Astrocyte of the spinal cord (primary cell): ENCODE measurements at places on chromosomes 3 and 15.
A peak's percentile ranks its signal among the peaks of the same experiment; 100 is the strongest.

DNA sequence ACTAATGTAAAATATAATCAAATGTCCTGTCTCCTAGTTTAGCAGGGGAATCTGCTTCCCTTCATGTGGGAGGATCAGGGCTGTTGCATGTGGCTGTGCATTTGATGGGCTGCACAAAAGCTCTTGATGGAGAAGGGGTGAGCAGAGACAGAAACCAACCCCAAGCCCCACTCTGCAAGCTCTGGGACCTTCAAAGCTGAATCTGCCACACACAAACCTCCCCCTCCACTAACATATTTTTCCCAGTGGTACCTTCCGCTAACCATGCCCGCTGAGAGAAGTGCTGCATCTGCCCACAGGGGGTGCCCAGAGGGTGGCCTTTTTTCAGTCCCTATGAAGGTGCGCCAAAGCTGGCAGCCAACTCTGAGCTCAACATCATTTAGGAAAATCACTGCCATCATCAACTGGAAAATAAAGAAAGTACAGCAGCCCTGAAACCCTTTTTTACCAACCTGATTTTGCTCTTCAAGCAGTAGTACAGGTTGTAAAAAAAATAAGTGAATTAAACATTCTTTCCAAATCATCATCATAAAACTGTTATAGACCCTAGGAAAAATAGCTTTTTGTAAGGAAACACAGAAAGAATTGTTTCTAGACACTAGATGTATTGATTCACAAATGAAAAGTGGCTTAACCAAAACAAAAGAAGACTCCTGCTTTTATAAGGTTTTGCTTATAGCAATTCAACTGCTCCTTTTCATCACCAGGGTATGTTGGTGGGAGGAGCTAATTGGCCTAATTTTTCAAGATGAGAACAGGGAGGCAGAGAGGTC is 97.0 kb downstream of the HHLA2 start:
- DNase-seq: no peak

GRCh38 chr3:191269289-191270085 is 59.7 kb upstream of the CCDC50 start:
- DNase-seq: peak; percentile 38

GRCh38 chr3:29854821-29855220 is 574.0 kb downstream of the RBMS3 start:
- DNase-seq: no peak

DNA sequence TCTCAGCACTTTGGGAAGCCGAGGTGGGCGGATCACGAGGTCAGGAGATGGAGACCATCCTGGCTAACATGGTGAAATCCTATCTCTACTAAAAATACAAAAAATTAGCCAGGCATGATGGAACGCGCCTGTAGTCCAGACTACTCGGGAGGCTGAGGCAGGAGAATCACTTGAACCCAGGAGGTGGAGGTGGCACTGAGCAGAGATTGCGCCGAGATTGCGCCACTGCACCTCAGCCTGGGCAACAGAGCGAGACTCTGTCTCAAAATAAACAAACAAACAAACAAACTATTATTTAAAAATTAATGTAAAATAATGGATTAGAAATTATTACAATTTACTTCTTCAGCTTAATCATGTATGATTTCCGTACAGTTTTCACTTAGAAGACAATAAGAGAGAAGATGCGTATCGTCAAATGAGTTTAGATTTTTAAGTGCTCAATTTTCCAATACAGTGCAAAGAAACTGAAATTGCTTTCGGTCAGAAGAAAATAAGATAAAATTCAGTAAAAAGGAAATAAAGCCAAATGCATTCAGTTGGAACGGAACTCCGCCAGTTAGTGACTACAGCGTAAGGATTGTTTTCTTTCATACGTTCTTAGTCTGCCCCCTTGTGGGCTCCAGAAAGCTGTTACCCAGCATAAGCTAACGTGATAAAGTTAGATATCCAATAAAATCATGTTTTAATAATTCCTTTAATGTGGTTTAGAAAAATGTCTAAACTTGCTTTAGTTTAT is 24.8 kb downstream of the AADAC start:
- DNase-seq: peak; percentile 82

DNA sequence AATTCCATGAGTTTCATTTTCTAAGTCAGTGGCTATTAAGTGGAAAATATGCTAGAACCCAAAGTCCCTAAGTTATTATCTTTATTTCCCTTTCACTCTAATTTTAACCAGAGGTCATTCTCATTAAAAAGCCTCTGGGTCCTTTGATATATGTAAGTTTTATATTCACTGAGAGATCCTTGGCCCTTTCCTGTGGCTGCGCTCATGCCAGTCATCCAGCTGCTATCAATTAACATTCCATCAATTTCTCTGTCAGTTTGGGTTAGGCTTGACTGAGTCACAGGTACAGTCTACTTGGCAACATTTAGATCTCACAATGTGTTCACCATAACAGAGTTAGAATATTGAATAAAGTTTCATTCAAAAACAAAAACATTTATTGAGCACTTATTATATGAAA is 58.0 kb upstream of the FBN1 start:
- peak; percentile 79 for DNase-seq

DNA sequence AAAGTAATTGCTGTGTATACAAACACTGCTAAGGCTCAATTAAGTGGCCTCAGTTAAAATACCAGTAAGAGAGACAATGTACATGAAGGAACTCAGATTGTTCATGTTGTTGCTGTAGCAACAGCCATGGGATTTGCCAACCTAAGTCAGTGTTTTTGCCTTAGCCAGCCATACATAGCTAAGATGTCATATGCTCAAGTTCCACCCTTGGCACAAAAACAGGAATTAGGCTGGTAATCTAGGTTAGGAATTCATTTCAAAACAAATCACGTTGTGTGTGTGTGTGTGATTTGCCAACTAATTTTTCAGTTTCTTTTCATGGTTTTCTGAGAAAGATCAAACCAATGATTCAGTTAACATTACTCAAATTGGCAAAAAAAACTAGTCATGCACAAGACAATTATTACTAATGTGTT is 143.7 kb upstream of the KCNMB2 start:
- DNase-seq: peak; percentile 46

- DNase-seq: no peak
Measured at GRCh38 chr15:67274236-67274635, 19.6 kb downstream of the IQCH start.

- DNase-seq: no peak
Measured at GRCh38 chr15:72939514-72940228, 112.6 kb upstream of the NEO1 start.

DNA sequence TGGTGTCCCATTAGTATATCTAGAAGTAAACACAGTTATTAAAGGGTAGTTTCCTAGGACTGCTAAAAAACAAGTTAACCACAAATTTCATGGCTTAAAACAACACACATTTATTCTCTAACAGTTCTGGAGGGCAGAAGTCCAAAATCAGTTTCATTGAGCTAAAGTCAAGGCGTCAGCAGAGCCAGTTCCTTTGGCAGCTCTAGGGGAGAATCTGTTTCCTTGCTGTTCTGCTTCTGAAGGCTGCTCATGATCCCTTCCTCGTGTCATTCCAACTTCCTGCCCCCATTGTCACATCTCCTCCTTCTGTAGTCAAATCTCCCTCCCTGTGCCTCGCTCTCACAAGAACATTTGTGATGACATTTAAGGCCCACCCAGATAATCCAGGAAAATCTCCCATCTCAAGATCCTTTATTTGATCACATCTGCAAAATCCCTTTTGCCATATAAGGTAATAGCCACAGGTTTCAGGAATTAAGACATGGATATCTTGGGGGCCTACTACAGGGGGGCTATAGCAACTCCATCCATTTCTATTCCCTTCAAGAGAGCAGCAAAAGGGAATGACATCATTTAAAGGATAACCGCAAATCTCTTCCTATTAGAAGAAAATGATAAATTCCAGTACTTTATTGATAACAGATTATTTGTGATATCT is 50.1 kb downstream of the GPR176 start:
- DNase-seq: no peak

- DNase-seq: no peak
Measured at GRCh38 chr3:164208821-164209220, 869.5 kb downstream of the SI start.

GRCh38 chr15:53979051-53979788 is 979 bp downstream of the UNC13C start:
- DNase-seq: no peak

GRCh38 chr3:66350601-66351000 is 129.8 kb downstream of the SLC25A26 start:
- DNase-seq: no peak

GRCh38 chr15:63735449-63735848 is 98.3 kb downstream of the HERC1 start:
- DNase-seq: no peak

DNA sequence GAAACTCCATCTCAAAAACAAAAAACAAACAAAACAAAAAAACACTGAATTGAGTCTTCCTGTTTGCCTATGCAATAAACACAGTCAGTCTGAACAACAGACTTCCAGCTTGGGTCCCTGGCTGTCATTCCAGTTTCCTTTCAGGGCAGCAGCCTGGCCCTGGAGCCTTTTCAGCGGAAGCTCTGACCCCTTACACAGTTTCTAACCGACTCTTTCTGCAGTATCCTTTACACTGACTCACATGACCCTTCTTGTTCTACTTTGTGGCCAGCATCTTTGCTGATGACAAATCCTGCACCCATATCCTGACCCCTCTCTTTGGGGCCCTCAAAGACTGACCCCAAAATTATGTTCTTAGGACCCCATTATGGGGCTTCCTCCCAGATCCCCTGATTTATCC is 38.3 kb upstream of the INO80 start:
- DNase-seq: no peak
